SJSA1 (cell line): ENCODE measurements at places on chromosomes 12 and 14.

DNA sequence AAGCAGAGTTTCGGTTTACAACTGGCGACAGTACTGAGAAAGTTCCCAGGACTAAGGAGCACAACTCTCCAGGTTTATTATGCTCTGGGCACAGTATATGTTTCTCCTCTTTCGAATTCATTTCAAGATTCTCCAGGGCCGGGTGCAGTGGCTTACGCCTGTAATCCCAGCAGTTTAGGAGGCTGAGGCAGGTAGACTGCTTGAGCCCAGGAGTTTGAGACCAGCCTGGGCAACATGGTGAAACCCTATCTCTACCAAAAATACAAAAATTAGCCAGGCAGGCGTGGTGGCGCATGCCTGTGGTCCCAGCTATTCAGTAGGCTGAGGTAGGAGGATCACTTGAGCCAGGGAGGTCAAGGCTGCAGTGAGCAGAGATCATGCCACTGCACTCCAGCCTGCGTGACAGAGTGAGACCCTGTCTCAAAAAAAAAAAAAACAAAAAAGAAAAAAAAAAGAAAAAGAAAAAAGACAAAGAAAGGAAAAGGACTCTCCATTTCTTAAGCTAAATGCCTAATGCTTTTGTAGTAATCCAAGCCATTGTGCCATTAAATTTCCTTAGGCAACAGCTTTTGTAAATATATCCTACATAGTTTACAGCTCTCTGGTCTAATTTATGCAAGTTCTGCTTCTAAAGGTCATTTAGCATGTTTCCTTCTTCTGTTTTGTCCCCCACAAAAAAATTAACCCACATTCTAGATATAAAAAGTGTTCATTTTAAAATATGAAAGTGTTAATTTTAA lies 34.8 kb downstream of the ATL1 start:
- no peak for DNase-seq

- no peak for DNase-seq
Observed at GRCh38 chr14:75771595-75771994, 110.5 kb downstream of the TTLL5 start.

GRCh38 chr12:117494833-117495655 lies 133.6 kb upstream of the NOS1 start:
- DNase-seq: no peak

- no peak for DNase-seq
Observed at GRCh38 chr12:116539905-116540482, 19.2 kb upstream of the MAP1LC3B2 start.

DNA sequence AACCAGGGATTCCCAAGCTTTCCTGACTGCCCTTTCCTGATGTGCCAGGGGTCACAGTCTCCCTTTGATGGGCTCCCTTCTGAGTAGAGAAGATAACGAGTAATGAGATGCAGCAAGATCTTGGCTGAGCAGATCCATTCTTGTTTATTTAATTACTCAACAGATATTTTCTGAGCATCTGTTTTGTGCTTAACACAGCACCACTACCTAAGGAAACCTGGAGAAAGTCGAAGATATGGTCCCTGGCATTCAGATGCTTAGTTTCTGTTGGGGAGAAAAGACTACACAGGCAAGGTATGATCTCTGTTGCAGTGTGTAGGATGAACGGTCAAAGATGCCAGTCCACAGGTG lies 3.9 kb downstream of the AJUBA start:
- no peak for DNase-seq

DNA sequence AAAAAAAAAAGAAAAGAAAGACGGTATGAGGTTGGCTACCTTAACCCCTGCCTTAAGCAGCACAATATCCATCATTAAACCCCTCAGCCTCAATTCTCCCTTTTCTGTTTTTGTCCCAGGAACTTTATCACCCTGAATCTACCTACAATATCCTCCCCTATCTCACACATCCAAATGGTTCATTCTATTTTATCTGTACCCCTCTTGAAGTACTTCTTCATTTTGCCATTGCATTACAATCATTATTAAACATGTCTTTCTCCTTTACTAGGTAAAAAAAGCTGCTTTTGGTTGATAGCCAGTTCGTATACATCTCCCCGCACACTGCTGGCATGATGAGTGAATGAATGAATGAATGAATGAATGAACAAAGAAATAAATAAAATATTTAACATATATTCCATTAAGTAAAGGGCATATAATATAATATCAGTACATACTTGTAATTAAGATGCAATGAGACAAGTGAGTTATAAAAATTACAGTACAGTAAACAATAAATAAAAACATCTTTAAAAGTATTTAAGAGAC lies 364 bp upstream of the GPR65 start:
- DNase-seq: no peak

DNA sequence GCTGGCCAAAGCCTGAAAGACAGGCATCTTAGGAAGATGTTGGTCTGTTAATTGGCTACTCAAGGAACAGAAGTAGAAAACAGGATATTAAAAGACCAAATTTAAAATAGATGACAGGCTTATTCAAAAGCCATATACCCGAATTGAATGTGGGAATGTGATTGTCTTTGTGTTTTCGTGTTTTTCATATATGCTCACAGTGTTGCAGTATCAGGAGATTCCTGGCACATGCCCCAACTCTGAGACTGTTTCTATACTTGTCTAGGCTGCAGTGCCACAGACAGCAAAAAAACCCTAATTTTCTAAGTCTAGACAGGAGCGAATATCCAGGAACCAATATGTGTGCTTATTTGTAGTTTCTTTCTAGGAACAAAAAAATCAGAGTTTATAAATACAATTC lies 57.4 kb upstream of the KRR1 start:
- no peak for DNase-seq

GRCh38 chr14:75310295-75311111 lies 31.9 kb downstream of the FOS start:
- DNase-seq: peak; percentile 78

DNA sequence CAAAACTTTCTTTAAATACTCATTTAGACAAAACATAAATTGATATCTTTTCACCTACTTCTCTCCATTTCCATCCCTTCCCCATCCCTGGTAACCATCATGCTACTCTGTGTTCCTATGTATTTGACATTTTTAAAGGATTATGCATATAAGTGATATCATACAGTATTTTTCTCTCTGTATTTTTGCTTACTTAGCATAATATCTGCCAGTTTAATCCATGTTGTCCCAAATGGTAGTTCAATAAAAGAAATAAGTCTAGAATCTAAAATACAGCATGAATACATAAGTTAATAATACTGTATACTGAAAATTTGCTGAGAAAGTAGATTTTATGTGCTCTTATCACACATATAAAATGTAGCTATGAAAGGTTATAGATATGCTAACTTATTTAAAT lies 190.3 kb upstream of the NAV3 start:
- no peak for DNase-seq

- no peak for DNase-seq
Observed at GRCh38 chr12:108234158-108234557, 105.0 kb downstream of the CMKLR1 start.

- peak; percentile 99 for DNase-seq
Observed at GRCh38 chr12:57735952-57736740, 2.4 kb downstream of the AGAP2 start.

DNA sequence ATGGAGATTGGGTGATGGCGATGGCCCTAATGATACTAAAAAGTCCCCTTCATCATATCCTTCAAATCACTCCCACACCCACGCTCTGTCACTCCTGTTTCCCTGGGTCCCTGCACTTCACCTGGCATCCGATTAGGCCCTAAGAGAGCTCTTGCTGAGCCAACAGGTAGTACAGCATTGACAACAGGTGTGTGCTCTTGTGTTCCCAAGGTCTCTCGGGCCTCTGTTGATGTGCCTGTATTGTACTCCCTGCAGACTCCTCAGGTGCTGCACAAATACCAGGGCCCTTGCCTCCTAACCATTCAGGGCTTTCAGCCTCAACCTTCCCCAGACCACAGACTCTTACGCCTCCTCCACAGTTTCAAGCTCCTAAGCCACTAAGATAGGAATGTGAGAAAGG lies 25.8 kb upstream of the VDR start:
- DNase-seq: peak; percentile 24

- DNase-seq: no peak
Observed at GRCh38 chr14:87231336-87232026, 761.5 kb downstream of the GALC start.

GRCh38 chr12:55658635-55659391 lies 22.1 kb downstream of the OR10P1 start:
- no peak for DNase-seq

DNA sequence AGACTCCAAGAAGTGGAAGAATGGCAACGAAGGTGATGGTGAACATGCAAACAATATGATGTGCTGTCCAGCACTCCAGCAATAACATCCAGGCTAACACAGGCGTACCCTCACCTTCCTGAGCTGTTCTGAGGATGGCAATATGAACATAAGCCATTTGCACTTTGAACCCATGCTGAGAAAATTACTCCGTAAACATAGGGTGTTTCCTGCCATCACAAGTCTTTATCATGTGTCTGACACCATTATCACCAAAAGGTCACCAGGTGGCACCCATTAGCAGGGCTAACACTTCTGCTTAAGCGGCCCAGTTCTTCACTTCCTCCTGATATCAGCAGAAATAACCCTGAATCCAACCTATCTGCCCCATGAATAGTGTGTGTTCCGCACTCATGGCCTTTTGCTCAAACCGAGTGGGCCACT lies 482.8 kb downstream of the MED13L start:
- no peak for DNase-seq

DNA sequence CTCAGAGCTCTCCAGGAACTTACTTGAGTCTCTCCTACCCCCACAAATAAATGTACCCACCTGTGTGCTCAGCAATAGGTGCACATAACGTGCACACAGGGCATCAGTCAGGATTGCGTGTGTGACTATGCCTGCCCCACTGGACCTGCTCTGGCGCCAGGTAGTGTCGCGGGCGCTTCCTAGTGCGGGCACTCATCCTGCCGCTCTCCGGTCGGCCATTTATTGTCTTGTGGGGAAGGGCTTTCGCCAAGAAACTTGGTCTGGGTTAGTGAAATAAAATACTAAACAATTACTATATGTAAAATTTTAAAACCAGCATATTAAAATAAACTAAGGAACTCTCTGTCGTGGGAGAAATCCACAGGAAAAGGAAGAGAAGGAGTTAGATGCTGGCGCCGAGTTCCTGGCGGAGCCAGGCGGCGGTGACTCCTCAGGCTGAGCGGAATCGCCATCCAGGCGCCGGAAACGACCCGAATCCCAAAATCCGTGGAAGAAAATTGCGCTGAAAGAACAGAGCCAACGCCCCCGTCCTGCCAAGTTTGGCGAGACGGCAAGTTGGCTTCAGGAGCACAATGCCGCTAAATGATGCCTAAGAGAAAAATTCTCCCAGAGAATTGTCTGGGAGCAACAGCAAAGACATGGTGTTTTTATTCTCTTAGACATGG lies 7.9 kb upstream of the HOXC13 start:
- DNase-seq: peak; percentile 13

DNA sequence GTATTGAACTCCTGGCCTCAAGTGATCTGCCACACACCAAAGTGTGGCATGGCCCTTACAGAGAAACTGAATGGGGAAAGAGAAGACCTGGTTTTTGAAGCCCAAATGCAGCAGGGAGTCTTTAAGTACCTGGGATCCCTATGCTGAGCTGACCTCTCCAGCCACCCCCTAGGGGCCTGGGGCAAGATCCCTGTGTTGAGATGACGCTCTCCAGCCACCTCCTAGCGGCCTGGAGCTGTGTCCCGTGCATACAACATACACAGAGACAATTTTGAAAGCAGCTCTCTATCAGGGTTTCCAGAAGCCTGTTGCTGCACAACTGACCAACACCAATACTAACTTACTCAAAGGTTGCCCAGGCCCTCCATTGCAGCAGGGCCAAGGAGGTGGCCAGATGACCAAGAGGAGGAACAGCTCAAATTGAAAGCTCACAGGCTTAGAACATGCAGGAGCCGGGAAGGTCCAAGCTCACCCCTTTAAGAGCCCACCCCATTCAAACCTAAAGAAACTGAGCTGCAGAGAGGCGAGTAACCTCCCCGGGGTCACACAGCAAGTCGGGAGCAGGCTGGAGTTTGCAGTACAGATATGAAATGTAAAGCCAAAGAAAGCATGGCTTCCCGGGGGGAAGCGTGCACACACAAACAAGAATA lies 31.5 kb downstream of the TTC7B start:
- DNase-seq: no peak

DNA sequence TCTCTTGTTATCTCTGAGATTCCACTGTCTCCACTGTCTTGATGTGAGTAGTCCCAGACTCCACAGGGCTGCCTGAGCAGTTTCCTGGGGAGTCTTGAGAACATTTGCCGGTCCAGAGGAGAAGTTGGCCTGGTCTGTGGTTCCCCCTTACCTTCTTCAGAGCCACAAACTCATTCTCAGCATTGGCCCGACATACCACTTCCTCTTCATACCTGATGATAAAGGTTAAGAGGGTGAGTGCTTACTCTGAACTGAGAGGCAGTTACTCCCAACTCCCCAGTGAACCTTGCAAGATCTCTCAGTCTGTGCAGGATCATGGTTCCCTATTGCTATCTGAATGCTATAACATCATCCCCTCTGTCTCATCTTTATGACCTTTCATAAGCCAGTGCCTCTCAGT lies 2.6 kb downstream of the KRT84 start:
- DNase-seq: no peak

DNA sequence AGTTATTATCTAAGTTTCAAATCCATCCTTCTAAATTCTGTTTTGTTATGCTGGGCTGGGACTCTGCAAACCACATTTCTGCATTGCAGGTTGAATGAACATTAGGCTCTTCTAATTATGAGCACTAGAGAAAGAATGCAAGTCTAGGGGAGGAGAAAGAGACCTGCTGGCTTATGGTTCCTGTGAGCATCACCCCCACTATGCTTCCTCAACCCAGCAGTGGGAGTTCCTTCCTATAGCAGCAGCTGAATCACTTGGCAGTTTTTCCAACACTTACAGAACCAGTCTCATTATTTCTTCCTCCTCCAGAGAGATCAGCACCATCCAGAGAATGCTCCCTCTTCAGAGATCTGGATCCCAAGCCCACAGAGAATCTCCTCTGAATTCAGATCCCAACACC lies 297.7 kb upstream of the CLEC14A start:
- DNase-seq: no peak

DNA sequence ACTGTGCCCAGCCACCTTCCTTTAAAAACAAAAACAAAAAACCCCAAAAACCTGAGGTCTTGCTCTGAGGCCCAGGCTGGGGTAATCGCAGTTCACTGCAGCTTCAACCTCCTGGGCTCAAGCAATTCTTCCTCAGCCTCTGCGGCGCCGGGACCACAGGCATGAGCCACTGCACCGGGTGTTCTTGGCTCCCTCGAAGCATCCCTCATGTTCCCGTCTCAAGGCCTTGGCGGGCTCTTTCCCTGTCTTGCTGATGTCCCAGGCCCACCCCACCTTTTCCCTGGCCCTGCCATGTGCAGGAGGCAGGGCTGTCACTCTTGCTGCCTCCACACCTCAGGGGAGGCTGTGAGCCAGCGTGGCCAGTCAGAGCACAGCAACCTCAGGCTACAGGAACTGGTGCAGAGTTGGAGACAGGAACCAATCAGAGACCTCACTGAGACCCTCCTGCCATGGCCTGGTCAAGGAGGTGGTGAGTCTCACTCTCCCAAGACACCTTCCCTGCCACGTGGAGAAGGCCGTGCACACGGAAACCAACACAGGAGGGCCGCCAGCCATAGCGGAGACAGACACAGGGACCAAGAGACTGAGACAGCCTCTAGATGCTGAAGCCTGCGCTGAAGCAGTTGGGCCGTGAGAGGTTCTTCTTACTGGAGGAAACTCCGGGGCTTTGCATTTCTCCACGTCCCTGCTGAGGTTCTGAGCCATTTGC lies 6.0 kb upstream of the AMN start:
- no peak for DNase-seq

GRCh38 chr14:26414926-26415325 lies 182.9 kb downstream of the NOVA1 start:
- DNase-seq: no peak

- DNase-seq: no peak
Observed at GRCh38 chr14:73943083-73943482, 6.8 kb downstream of the FAM161B start.

- DNase-seq: no peak
Observed at GRCh38 chr12:6779708-6780432, 7.5 kb downstream of the LAG3 start.
